ENCODE measurements at places on chromosomes 16 and 17. TPM values are rescaled to one million over a fixed set of nuclear protein-coding genes. Genes with fewer than 3 reads are reported as not detected.

CBX2 gene
- 13.4 TPM for total RNA-seq

SULT1A2 gene
- 1.4 TPM for total RNA-seq

KRTAP4-1 gene
- not detected for total RNA-seq

DNA sequence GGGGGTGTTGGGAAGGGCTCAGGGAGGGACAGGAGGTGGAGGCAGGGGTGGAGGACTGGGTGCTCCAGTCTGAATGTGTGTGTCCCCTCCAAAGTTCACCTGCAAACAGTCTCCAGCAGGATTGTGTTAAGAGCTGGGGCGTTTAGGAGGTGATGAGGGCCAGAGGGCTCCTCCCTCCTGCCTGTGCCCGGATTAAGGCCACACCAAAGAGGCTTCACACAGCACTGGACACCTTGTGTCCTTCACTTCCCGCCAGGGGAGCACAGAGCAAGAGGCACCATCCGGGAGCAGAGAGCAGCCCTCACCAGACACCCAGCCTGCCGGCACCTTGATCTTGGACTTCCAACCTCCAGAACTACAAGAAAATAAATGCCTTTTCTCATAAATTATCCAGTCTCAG is 30.2 kb upstream of the ENPP7 start:
- no peak for DNase-seq

DNA sequence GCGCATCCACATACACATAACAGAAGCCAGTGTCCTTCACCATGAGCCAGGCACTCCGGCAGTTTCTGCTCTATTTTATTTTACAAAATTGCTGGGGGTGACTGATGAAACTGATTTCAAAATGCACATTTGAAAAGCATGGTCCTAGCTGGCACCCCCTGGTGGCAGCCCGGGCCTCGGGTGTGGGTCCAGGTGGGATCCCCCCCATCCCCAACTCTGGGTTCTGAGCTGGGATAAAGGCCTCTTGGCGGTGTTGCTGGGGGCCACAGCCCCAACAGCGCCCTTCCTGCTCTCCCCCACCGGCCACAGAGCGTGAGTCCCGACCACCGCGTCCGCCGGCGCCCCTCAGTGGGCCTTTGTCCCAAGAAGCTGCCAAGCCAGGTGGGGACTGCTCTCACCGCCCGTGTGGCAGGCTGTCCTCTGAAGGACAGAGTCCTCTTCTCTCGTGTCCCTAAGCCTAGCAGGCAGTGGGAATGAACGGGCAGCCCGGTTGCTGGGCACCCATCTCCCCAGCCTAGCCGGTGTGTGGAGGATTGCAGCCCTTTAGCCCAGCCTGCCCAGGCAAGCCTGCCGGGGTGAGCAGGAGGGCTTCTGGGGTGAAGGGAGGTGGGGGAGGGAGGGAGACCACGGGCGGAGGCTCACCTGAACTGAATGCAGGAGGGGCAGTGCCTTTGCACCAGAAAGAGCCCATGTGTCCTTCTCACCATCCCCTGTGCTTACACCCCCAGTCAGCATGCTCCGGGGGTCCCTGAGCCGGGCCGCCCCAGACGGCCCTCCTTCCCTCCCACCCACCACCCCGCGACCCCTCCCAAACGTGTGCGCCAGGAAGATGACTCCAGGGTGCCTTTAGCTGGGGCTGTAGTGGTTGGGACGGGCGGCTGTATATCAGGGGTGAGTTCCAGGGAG is 898 bp downstream of the SNAI3 start:
- peak; percentile 37 for DNase-seq

DNA sequence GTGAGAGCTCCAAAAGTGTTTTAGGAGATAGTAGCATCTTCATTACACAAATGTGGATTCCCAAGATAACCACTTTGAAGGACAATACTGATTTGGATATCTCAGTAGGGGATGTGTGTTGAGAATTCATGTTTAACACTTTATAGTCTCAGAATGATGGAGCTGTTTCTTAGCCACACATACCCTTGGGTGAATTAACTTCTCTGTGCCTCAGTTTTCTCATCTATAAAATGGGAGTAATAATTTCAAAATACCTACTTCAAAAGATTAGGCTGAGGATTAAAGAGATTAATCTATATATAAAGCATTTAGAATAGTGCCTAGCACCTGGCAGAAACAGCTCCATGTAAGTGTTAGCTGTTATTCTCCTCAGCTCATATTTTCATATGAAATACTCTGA is 19.0 kb downstream of the LPCAT2 start:
- no peak for DNase-seq

DNA sequence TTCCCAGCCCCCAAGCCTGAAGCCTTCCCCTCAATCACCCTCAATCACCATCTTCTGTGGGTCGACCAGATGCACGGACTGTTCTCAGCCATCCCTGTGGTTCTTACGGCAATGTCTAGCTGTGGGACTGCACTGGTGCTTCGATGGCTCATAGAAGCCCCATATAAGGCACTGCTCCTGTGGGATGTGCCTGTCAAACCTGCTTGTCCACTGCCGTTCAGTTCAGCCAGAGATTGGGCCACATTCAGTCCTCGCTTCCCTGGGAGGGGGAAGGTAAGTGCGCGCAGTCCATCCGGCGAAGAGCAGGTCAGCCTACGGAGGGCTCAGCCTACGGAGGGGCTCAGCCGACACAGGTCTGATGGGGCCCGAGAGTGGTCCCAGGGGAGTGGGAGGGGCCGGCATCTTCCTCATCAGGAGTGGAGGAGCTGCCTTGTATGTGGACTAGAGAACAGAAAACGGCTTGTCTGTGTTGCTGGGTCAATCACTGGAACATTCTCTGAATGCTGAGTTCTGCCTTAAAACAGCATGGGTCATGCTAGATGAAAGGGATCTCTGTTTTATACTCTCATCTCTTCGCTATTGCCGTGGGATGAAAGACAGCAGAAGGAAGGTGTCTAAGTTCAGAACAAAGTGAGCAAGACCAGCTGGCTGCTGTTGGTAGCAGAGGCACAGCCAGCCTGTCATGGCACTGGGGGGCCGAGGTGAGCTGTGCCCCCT is at the start of gene CARD14:
Gene CARD14, plus strand, starts transcription at position 247 of the 717 bp plus-strand sequence. CDS start 11,409 bp downstream, outside the sequence.
- DNase-seq, result peak; percentile 80

All from HT-29 (cell line).